ENCODE measurements at places on chromosomes 4 and X. TPM values are rescaled to one million over a fixed set of nuclear protein-coding genes. Genes with fewer than 3 reads are reported as not detected.

GRCh38 chr4:36329228-36329627 lies 47.8 kb downstream of the DTHD1 start:
- no peak for DNase-seq

MAGED4 gene
- 0.24 TPM for total RNA-seq

PLP1 gene
- total RNA-seq, result not detected

ATP1B4 gene
- total RNA-seq, result not detected

GRCh38 chr4:149113804-149114430 lies 671.7 kb upstream of the NR3C2 start:
- DNase-seq, result no peak

Data from CD8-positive, alpha-beta memory T cell (primary cell).